Activated CD8-positive, alpha-beta memory T cell treated with anti-CD3 and anti-CD28 coated beads for 24 hours (primary cell): ENCODE measurements at places on chromosomes 2 and 18.

- no peak for DNase-seq
These were observed 748.0 kb downstream of the DPP10 start for GRCh38 chr2:115190459-115190858.

DNA sequence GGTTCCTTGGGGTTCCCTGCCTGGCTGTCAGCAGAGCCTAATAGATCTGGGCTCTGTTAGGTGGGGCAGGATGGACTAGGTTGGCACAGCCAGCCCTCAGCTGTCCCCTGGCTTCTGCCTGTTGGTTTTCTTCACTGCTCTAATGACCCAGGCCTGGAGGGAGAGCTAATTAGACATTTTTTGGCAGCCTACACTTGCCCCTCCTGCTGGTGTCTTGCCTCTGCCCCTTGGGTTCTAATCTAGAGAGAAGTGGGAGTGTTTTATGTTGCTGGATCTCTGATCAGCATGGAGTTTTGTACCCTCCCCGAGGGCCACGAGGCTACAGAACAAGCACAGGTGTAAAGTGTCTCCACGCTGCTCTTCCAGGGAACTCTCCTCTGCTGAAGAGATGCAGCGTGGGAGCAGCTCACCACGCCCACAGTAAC, 199.4 kb upstream of the RASGRP3 start:
- no peak for DNase-seq

DNA sequence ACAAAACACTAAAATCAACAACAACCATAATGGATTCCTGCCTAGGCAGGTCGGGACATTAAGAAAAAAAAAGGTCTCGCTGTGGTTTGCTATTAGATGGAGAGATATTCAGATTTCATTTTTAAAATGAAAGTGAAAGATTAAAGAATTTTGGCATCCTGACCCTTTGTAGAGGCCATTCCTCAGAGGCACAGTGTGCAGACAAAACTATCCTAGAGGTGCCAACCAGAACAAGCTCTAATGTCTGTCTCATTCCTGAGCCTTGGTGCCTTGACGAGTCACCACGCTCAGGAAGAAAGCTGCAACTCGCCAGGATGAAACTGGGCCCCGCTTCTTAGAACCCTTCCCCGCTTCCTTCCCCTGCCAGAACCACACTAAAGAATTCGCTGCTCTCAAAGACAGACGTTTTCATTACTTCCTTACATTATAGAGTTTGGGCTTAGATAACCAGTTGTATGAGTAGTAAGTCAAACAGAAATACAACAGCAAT, 156.0 kb downstream of the TGIF1 start:
- peak; percentile 69 for DNase-seq

DNA sequence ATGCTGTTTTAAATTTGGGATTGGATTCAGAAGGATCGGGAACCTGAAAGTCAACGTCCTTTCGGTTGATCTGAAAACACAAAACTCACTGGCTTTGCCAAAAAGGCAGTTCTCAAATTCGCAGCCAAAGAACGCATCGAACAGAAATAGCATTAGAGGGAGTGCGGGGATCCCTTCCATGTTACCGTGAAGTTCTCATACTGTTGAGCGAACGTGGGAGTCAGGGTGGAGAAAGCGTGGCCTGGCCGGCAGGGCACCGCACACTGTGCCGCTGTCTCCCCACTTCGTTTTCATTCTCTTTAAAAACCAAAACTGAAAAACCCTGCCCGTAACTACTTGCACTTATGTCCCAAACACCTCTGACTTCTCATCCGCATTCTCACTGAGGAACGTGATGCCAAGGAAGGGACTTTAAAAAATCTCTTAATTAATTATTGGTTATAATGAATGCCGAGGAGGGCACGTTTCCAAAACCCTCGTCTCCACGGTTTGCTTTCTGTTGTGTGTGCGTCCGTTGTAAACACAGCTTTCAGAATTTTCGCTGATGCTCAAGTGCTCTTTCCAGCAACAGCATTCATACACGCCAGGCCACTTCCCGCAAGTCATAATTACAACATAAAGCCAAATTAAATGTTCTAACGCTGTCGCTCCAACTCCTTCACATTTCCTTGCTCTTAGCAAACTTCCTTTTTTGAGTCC, 60.9 kb upstream of the TWIST2 start:
- no peak for DNase-seq

DNA sequence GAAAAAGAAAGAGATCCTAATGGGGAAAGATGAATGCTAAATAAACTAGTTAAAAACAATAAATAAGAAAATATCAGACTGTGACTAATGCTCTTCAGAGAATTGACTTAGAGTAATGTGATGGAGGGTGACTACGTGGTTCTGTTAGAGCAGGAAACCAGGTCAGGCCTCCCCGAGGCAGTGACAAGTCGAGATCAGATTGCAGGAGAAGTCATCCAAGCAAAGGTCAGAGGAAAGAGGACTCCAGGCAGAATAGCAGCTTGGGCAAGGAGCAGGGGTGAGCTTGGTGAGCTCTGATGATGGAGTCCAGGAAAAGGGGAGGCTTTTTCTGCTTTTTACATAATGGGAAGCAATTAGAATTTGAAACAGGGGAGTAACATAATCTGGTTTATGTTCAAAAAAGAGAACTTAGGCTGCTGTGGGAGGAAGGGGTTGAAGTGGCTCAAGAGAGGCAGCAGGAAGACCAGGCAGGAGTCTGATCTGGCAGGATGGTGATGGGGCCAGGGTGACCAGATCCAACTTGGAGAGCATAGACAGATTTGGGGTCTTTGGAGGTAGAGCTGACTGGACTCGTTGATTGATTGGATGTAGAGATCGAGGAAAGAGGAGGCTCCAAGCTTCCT, 27.3 kb upstream of the ITGB6 start:
- no peak for DNase-seq

DNA sequence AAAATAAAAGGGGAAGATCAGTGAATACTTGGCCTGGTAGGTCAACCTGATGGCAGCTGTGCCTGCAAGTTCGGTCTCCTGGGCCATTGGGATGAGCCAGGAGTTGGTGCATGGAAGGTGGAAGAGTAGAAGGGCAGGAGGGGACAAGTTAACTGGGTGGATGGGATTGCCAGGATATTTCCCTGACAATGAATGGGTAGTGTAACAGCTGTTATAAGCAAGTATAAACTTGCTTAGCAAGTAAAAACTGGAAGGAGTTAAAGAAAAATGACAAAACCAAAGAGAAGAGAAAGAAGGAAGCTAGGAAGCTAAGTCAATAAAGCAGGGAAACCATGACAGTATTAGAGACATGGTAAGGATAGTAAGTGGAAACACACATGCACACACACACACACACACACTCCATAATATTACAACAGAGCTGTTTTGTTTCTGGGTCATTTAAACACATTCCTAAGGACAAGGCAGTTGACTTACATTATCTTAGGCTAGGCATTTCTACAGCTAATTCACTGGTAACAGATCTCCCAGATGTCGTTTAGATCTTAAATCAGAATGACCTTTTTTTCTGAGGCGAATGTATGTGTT, 29.7 kb downstream of the MEP1B start:
- DNase-seq: no peak

DNA sequence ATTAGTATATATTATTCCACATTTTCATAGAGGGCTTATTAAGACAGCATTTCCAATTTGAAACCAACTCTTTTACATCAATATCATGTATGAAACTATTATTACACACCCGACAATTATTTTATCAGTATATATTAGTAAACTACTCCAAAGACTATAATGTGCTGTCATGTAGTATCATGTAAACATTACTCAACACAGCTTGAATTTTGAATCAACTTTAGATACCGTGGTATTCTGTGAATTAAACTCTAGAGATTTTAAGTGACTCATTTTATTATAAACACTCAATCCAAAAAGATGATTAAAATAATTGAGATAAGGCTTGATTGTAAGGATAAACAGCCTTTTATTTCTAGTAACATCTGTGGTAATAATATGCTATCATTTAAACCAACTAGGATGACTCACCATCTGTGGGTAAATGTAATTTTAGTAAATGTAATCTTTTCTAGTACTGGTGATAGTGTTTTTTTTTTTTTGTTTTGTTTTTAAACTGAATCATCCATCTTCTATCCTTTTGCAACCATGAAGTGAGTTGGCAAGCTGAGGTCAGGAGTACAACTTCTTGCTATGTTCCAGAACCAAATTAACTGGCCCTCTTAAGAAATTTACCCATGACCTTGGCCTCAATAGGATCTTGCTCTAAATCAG, 144.3 kb upstream of the SMAD7 start:
- no peak for DNase-seq

GRCh38 chr2:223855426-223855825, 18.0 kb upstream of the AP1S3 start:
- no peak for DNase-seq

GRCh38 chr2:146659976-146660375, 1184.9 kb upstream of the ACVR2A start:
- no peak for DNase-seq

DNA sequence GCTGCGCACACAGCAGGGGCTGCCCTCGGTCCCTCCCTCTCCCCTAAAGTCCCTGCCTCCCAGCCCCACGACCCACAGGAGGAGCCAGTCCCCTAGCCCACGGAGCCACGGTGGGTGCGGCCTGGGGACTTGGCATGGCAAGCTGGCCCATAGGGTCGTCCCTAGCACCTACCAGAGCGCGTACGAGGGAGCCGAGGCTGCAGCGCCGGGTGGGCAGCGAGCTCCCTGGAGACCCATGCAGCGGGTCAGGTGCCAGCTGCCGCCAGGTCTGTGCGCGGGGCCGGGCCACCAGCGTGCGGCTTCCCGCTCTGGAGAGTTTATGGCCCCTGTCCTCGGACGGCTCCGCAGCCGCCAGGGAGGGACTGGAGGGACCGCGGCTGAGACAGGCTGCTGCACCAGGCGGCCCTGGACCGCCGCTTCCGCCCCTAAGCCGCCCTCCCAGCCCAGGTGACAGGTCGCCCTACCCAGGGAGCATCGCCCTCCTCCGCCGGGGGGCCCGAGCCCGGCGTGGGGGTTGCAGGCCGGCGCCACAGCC, 273.6 kb downstream of the CCDC74A start:
- DNase-seq: no peak

- DNase-seq: no peak
These were observed 396.7 kb upstream of the DCC start for GRCh38 chr18:51943281-51943680.

DNA sequence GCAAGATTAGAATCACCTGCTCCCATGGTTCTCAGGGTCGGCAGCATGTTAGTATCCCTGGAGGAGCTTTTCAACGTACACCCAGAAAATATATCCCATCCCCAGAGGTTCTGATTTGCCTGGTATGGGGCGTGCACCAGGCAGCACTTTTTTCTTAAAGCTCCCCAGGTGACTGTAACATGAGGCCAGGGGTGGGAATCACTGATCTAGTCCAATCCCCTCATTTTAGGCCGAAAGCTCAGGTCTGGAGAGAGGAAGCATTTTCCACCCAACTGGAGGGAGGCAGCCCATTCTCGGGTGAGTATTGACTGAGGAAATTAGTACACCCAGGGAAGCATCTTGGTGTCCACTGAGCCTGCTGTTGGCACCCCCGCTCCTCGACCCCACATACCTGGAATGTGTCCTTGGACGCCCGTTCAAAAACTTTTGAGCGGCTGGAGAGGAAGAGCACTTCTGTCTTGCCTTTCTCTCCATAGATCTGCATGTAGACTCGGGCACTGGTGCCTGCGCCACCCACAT, 94.3 kb downstream of the LOXHD1 start:
- DNase-seq: no peak

DNA sequence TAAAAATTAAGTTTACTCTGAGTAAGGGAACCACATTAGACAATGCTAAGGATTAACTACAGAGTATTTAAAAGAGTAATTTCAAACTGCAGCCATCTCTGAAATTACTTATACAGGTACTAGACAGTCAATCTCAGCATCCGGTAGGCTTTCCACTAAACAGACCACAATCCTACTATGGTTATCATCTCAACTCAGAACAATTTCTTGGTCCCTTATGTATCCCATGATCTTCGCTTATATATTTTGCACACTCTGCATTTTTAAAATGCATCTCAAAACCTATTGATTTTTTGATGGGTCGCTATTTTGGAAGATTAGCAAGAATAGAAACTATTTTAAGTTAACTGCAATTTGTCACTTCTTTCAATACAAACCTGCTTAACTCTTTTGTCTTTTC, 1.4 kb downstream of the PPP4R1 start:
- DNase-seq: no peak

DNA sequence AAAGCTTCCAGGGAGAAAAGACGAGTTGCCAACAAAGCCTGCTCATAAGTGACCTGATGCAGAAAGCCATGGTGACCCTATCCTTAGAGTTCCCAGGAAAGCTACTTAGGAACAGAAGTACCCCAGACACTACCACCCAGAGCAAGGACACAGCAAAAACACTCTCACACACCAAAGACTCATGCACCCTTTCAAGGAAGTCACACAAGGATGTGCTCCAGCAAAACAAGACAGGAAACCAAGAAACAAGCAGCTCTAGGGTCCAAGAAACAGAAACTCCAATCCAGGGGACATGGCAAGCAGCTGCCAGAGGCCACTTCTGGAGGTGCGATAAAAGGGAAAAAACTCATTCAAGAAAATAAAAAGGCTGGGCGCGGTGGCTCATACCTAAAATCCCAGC, 5.7 kb downstream of the KIF1A start:
- no peak for DNase-seq

- DNase-seq: no peak
These were observed 1110.0 kb upstream of the ACVR2A start for GRCh38 chr2:146734821-146735190.

- no peak for DNase-seq
These were observed 63.7 kb downstream of the COBLL1 start for GRCh38 chr2:164777847-164778461.

DNA sequence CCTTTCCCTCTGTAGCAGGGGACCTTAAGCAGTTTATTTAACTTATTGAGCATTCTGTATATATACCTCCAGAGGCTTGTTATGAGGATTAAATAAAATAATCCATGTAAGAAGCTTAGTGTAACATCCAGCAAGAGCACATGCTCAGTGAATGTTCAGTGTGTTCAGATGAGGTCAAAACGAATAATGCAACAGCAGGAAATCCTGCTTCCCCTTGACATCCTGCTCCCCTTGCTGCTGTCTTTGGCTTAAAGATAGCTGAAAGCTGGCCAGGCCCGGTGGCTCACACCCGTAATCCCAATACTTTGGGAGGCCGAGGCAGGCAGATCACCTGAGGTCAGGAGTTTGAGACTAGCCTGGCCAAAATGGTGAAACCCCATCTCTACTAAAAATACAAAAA, 68.7 kb downstream of the COL4A4 start:
- no peak for DNase-seq

DNA sequence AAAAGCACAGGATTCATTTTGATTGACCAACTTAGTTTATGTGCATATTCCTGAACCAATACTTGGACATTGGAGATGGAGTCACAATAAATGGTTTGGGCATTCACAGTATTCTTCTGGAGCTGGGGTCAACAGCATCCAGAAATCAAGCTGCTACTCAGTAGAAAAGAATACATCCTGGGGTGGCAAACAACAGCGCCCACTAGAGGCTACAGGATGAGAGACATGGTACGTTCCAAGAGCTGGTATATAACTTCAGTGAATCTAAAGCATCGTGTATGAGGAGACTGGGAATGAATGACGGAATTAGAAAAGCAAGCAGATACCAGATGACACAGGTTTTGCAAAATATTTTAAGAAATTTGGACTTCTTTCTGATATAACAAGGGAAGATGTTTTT, 142.9 kb upstream of the FIGN start:
- no peak for DNase-seq
